ENCODE measurements at places on chromosomes 6 and 20. TPM values are rescaled to one million over a fixed set of nuclear protein-coding genes. Genes with fewer than 3 reads are reported as not detected.

SAMD3 gene
- 2.7 TPM for total RNA-seq

TP53TG5 gene
- total RNA-seq: 0.91 TPM

SLC22A2 gene
- total RNA-seq: not detected

C20orf204 gene
- 1.7 TPM for total RNA-seq

UNC93A gene
- total RNA-seq: not detected

HLA-DRA gene
- total RNA-seq: 605 TPM

MTG2 gene
- total RNA-seq: 24.6 TPM

COL21A1 gene
- 39.3 TPM for total RNA-seq

EYS gene
- total RNA-seq: not detected

OPRM1 gene
- total RNA-seq: not detected

GSTA2 gene
- not detected for total RNA-seq

VSX1 gene
- not detected for total RNA-seq

LATS1 gene
- total RNA-seq: 31.5 TPM

GINS1 gene
- total RNA-seq: 1.5 TPM

SIGLEC1 gene
- 55.8 TPM for total RNA-seq

SLC35B3 gene
- total RNA-seq: 17.8 TPM

SEC23B gene
- total RNA-seq: 30.6 TPM
